Lung microvascular endothelial cell (primary cell): ENCODE measurements at places on chromosomes 4 and X.

DNA sequence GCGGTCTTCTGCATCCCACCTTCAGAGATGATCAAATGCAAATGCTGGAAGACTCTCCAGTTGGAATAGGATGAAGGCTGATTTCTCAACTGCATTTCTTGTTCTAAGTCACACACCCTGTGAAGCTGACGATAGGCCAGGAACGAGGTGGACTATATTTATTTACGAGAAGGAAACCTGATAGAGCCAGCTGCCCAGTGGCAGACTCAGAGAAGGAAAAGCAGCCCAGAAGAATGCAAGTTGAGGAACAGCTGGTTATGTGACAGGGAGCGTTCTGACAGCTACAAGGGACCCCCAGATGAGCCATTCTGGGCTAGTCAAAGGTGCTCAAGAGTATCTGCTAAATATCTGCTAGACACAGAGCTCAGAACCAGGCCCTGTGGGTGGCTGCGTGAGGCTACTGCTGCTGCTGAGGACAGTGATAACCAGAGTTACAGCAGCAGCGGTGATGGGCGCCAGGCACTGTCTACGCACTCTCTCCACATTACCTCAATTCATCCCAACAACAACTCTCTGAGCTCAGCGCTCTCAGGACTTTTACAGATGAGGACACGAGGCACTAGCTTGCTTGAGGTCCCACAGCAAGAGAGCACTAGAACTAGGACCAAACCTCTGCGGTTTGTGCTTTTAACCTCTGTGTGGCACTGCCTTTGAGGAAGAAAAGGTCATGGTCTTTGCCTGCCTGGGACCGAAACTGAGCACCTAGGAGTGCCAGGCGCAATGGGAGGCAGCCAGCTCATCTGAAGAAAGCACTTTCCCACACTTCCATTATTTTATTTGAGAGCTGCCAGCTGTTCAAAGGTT lies 69.0 kb downstream of the GATB start:
- no peak for DNase-seq

GRCh38 chrX:155747520-155747919 lies 133.6 kb upstream of the VAMP7 start:
- peak; percentile 2 for DNase-seq

- DNase-seq: no peak
These were observed 12.1 kb upstream of the PORCN start for GRCh38 chrX:48496660-48497059.

DNA sequence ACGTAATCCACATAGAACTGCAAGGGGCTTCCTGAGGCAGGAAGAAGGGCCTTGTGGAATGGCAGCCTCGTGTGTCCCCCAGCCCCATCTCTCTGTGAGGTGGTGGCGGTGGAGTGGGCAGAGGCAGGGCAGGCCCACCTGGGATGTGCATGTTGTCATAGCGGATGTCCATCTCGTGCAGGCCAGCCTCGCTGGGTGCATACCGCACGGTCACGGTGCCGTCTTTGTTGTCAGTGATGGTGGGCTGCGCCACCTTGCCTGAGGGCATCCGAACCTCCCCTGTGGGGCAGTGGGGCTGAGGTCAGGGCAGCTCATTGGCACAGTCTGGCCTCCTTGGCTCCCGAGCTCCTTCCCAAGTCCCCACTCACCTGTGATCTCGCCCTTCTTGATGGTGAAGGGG lies 20.4 kb downstream of the FLNA start:
- no peak for DNase-seq

GRCh38 chr4:73988061-73988460 lies at the start of gene PPBP:
TSS of gene PPBP (minus strand) at chr4:73988190. CDS start at chr4:73988103, 87 bp downstream.
- DNase-seq: no peak

GRCh38 chrX:51803833-51804232 lies 60.6 kb downstream of the GSPT2 start:
- no peak for DNase-seq

GRCh38 chr4:83703752-83704151 lies 167.8 kb downstream of the GPAT3 start:
- no peak for DNase-seq

GRCh38 chr4:6910960-6911874 lies 1.6 kb downstream of the TBC1D14 start:
- no peak for DNase-seq

- no peak for DNase-seq
These were observed 30.5 kb downstream of the VSIG4 start for GRCh38 chrX:66009231-66009845.

GRCh38 chr4:125265846-125266245 lies 48.9 kb upstream of the FAT4 start:
- DNase-seq: no peak

- no peak for DNase-seq
These were observed 85.3 kb upstream of the LIMCH1 start for GRCh38 chr4:41452484-41453225.

DNA sequence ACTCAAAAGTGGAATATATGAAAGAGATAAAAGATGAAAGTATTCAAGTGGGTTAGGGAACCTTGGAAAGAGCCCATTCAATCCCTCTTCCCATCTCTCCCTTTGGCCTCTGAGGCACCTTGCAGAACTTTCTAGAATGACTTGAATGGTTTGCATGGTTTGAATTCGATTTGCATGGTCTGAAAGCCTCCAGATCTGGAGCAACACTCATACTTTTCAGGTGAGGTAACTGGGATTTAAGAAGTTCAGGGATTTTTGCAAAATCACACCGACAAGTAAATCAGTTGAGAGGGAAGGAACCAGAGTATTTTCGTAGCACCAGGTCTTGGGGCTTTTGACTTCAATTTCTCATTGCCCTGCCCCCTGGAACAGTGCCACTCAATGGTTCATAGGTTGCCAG lies 476.0 kb upstream of the FTHL17 start:
- DNase-seq: no peak

- no peak for DNase-seq
These were observed 49.7 kb upstream of the GAB1 start for GRCh38 chr4:143286701-143287571.

DNA sequence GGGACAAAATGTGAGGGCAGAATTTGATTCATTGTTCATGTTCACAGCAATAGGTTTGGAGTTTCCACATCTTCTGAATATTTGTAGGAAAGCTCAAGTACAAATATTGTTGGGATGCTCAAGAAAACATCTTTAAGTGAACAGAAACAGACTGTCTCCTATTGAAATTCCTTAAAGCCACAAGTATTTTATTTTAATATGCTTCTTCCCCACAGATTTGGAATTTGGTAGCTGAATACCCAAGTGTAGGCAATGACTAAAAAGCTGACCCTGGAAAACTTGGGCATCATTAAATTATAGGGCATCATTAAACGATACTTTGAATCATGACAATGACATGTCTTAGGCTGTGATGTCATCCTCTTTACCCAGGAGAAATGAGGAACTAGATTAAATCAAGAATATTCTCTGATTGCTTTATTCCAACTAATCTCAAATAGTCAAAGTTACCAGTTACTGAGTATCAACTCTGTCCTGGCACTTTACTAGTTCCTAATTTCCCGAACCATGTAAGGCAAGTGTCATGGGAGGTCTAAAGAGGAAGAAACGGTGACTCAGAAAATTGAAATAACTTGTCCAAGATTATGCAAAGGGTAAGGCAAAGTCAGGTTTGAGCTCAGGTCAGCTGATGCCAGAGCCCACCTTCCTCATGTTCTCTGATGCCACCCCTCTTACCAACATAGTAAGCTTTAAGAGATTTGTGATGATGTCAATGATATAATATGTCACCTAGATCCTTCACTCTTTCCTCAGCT lies 223.1 kb upstream of the LEF1 start:
- no peak for DNase-seq

- DNase-seq: no peak
These were observed 92.3 kb upstream of the ADRA2C start for GRCh38 chr4:3673716-3674478.

- no peak for DNase-seq
These were observed 126.4 kb upstream of the JADE1 start for GRCh38 chr4:128682942-128683666.

GRCh38 chr4:40514497-40514951 lies 115.1 kb downstream of the RBM47 start:
- DNase-seq: no peak

DNA sequence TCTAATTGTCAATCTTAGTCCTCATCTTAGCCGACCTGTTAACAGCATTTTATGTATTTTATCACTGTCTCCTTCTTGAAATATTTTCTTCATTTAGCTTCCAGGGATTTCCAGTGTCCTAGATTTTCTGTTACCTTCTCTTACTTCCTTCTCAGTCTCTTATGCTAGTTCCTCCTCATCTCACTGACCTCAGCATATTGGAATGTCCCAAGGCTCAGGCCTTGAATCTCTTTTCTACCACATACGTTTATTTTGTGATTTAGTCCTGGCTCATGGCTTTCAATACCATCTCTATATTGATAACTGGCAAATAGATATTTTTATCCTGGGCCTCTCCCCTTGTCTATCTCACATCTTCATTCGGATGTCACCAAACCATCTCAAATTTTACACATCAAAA lies 61.1 kb downstream of the IQCM start:
- no peak for DNase-seq

DNA sequence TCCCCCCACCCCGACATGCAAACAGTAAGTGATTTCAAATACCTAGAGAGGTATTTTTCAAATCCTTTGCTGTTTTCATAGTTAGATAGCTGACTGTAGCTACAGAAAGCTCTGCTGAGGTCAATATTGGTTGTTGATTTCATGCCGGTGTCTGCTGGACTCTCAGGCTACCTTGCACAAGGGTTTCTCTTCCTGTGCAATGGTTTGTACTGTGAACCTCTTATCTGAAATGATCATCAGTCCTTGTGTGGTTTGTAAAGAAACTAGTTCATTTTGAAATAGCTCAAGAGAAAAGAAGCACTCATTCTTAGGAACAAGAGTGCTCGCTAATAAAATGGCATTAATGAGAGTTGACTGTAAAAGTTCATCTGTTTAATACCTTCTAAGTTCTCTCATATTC lies 2.1 kb downstream of the MTM1 start:
- DNase-seq: no peak

GRCh38 chr4:128668566-128668965 lies 140.9 kb upstream of the JADE1 start:
- no peak for DNase-seq

- no peak for DNase-seq
These were observed 25.3 kb downstream of the VSIG4 start for GRCh38 chrX:66014556-66014955.

DNA sequence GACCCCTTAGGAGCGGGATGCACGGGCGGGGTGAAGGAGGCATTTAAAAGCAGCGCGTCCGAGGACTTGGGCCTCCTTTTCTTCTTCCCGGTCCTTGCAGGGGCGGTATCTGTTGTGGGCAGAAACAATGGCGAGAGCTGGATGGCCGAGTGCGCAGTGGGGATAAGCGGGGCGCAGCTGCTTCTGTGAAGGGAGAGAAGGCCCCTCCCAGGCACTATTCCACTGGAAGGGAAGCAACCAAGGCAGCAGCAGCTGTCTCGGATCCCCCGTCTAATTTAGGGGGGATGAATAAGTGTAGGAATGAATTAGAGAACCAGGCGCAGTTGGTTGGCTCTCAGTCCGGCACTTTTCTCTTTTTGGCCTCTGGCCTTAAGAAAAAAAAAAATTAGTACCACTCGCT lies 995 bp downstream of the SMARCA5 start:
- DNase-seq: peak; percentile 56

- DNase-seq: peak; percentile 49
These were observed 2.6 kb downstream of the SLC25A31 start for GRCh38 chr4:127732623-127733328.

GRCh38 chrX:149010013-149010852 lies 494.9 kb downstream of the IDS start:
- DNase-seq: no peak

GRCh38 chr4:118120120-118120760 lies 86.0 kb downstream of the NDST3 start:
- DNase-seq: no peak

DNA sequence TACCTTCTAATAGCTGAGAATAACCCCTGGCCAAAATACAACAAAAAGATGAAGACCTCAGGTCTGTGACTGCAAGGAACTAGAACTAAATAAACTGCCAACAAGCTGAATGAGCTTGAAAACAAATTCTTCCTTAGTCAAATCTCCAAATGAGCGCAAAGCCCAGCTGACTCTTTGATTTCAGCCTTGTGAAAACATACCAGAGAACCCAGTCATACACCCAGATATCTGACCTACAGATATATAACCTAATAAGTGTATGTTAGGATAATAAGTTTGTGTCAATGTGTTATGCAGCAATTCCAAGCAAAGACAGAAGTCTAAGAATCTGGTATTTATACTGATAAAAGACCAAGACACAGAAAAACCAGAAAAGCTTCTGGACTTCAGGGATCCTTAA lies 38.0 kb upstream of the ADGRL3 start:
- no peak for DNase-seq

- no peak for DNase-seq
These were observed 1157.6 kb upstream of the TENM3 start for GRCh38 chr4:181085557-181085956.
